AG09309 (cell line): ENCODE measurements at places on chromosomes 3 and 15.
A peak's percentile ranks its signal among the peaks of the same experiment; 100 is the strongest.

GRCh38 chr3:146542179-146542578, 2.2 kb downstream of the PLSCR1 start:
- DNase-seq = no peak

GRCh38 chr3:42262525-42262924, 3.5 kb downstream of the CCK start:
- peak; percentile 45 for DNase-seq

- DNase-seq = no peak
Measured at GRCh38 chr15:31339558-31339895, 12.9 kb downstream of the KLF13 start.

GRCh38 chr3:13141183-13141582, 68.0 kb upstream of the IQSEC1 start:
- no peak for DNase-seq

- peak; percentile 28 for DNase-seq
Measured at GRCh38 chr3:41893977-41894376, 67.9 kb downstream of the ULK4 start.

DNA sequence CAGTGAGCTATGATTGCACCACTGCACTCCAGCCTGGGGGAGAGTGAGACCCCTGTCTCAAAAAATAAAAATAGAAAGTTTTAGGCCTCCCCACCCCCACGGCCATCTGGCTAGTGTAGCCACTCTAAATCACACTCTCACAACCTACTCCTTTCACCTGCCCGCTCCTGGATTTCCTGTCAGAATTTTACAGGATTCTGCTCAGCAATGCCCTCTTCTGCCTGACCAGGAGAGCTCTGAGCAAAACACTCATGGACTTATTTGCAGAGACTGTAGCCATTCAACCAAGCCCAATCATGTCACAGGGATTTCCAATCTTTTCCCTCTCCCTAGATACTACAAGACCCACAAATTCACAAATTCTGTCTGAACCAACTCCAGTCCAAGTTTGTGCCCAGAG, 242.6 kb upstream of the TPRG1 start:
- DNase-seq = no peak

DNA sequence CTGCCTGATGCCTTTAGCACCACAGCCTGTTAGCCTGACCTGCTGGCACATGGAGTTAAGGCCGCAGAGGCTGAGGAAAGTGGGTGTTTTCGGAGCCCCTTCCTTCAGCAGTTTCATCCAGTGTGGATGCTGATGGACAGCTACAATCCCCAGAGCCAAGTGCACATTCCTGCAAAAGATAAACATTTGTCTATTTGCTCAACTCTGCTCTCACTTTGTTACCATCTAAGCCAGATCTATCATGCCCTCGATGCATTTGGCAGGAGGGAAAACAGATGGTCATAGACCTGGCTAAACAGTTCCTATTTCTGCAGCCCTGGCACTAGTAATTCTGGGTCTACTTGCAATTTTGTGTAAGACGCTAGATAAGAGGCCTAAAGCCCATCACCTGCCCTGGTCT, 312.9 kb upstream of the RASGRP1 start:
- DNase-seq = no peak

- no peak for DNase-seq
Measured at GRCh38 chr15:26970712-26971210, at the start of gene GABRG3. GABRG3 (plus strand) TSS chr15:26971181.

DNA sequence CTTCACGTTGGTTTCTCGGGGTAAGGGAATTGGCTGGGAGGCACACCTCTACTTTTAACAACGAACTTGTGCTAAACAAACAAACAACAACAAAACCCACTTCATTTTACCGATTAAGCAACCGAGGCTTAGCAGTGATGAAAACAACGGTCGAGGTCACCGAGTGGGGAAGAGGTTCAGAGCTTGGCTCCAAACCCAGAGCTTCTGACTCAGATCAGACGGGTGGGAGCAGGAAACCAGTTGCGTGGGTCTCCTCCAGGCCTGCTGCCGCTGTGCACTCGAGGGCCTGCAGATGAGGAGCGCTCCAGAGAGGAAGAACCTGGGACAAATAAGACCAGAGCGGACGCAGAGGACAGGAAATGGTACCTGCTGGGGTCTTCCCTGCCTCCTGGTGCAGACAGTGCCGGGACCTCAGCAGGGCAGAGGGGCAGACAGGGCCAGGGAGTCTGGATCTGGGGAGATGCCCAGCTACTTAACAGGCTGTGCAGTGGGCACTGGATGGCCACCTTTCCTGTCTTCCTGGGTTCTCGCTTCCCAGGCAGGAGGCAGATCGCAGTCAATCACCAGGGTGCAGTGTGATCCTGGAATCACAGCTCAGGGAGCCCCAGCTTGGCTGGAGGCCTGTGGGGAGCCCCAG, 99.0 kb upstream of the MEF2A start:
- DNase-seq = no peak

- no peak for DNase-seq
Measured at GRCh38 chr15:62568004-62568403, 402.9 kb upstream of the C2CD4B start.

- DNase-seq = no peak
Measured at GRCh38 chr3:141870091-141870687, 6.3 kb upstream of the ATP1B3 start.

GRCh38 chr15:66773129-66773873, 71.3 kb downstream of the SMAD6 start:
- no peak for DNase-seq

DNA sequence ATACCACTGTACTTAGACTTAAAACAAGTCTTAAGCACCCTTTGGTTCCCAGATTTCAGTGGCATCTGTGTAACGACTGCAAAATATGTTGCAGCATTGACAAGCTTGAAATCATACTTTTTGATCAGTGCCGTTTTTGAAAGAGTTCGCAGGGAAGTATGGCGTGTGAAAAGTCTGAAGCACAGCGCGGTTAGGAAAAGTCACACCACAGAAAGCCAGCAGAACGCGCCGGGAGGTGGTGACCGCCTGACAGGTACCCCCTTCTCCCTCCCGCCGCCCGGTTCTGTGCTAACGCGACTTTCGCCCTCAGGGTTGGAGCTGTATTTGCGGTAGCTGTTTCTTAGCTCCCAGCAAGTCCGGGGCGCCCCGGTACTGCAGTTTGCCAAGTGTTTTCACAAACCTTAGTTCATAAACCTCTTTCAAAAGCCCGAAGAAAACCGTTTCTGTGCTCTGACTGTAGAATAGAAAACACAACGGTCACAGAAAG, 481 bp upstream of the CRYBG3 start:
- no peak for DNase-seq

- no peak for DNase-seq
Measured at GRCh38 chr3:71489315-71489761, 94.2 kb downstream of the FOXP1 start.

DNA sequence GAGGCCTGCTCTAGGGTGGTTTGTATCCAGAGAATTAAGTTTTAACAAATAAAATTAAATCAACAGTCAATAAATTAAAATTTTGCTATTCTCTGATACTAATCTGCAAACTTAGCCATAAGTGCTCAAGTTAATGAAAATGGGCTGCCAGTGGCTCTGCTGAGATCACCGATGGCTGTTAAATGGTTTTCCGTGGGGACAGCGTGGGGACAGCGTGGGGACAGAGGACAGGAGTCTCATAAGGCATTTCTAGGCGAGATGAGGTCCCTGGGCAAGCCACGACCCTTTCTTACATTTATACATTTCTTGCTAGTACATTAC, 53.0 kb downstream of the SETMAR start:
- DNase-seq = no peak

DNA sequence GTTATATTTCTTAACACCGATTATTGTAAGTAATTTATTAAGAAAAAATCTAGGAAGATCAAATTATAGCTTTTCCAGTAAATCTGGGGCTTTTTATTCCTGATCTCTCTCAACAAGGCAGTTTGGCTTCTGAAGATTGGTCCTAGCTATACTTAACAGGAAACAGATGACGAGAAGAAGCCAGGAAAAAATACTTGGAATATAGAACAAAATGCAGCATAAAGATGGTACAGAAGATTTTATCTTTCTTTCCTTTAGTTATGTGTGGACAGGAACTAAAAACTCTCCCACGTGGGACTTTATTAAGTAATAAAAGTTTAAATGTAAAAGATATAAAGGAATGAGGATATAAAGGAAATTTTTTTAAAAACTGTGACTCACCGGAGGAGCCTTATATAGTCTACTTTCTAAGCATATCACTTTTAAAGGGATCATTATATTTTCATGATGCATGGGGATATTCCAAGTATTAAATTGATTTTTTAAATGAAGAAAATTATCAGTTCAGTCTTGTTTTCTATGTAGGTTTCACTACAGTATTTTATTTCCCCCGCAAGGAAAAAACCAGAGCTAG, 8.2 kb downstream of the B3GNT5 start:
- no peak for DNase-seq

- no peak for DNase-seq
Measured at GRCh38 chr3:186025161-186025560, 83.7 kb downstream of the ETV5 start.

- no peak for DNase-seq
Measured at GRCh38 chr3:190902292-190902691, 39.8 kb upstream of the GMNC start.

- DNase-seq = no peak
Measured at GRCh38 chr3:46865031-46865507, 1.8 kb upstream of the MYL3 start.

DNA sequence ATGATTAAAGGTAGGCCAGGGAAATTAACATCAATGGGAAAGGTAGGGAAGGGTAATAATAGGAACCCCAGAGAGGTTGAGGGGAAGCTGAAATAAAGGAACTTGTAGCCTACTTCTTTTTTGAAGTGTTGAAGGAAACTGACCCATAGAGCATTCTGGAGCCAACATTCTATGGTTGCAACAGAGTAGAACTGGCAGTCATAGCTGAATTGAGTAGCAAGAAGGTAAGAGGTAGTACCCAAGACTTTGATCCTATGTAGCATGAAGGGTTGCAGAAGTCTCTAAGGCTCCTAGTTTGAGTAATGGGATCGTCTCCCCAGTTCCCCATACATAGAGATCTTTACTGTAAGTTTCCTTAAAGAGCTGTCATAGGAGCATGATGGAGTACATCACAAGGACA, 7.4 kb upstream of the ZNF774 start:
- DNase-seq = no peak

DNA sequence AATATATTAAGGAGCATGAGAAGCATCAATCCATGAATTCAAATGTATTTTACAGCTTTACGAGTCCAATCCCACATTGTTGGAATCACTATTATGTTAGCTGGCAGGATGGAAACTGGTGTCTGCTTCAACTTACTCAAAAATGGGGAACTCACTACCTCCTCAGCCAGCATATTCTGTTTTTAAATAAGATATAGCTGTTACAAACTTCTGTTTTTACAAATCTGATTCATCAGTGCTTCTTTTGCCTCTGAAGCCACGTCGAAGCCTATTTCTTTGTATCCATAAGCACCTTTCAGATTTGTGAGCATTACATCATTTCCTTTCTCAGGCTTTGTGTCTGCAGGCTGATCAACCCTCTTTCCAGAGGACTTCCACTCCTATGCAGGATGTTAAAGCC, 105.9 kb downstream of the TPRG1 start:
- no peak for DNase-seq

DNA sequence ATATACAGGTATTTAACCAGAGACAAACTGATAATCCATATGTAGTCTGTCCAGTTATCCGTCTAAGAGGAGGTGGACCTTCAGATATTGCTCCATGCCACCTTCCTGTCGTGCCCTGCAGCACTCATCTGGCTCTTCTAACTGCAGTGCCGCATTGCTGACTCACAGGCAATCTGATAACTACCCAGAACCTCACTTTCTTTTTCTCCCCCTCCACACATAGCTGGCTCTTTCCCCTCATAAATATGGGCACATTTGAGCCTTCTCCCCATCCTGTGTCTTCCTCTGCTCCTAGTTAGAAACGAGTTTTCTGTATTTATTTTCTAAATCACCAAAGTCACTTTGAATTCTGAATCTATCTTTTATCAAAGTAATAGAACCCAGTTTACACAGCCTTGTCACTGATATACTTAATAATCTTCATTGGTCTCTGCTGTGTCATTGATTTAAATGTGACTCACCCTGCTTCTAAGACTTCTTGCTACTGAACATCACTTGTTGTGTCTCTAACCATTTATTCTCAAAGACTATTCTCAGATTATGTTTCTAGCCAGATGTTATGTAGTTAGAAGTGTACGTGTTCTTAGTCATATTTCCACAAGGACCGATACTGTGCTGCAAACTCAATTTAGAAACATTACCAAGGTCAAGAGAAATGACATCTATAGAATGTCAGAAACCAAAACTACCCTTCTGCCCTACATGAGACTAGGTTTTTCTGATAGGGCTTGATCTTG, 17.4 kb upstream of the KCNMB2 start:
- no peak for DNase-seq

DNA sequence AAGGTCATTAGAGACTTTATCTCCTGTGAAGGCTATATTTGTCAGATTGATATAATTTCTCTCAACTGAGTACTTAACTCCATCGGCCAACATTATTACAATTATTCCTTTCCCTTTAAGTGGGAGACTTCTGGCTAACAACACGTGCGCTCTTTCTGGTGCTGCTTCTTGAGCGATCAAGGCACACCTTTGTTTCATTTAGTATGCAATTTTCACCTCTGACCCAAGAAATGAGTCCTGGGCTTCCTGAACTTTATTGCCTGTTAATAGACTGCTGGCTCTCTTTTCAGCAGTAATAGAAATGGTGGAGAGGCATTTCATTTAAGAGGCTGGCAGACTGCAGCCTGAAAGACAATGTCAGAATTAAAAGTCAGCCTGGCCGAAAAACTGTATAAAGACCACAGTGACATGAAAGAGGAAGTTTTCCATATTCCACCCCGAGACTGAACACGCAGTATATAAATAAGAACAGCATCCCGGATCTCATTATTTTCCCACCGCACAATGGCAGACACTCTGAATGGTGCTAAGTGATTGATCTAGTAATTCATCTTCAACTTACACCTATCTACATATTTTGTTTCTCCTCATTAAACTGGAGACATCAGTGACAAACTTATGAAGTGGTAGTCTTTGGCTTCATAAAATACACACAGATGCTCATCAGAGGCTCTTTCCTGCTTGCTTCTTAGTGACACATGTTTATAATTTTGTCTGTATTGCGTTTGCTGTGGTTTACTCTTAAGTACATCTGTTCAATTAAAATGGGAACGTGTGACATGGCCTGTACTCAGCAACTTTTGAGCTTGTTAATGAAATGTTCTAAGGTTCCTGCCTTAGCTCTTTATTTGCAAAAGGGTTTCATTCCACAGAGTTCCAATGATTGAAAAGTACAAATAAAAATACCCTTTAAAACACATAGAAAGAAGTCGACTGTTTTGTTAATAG, 299.9 kb downstream of the MECOM start:
- no peak for DNase-seq

- DNase-seq = no peak
Measured at GRCh38 chr15:77030048-77030927, 35.4 kb downstream of the PSTPIP1 start.

- no peak for DNase-seq
Measured at GRCh38 chr3:77602722-77603121, 562.8 kb downstream of the ROBO2 start.

GRCh38 chr3:160105907-160106584, 117.4 kb downstream of the IL12A start:
- DNase-seq = no peak

- DNase-seq = no peak
Measured at GRCh38 chr3:36698314-36698713, 66.0 kb downstream of the DCLK3 start.
